ENCODE measurements at places on chromosomes 5 and 9. TPM values are rescaled to one million over a fixed set of nuclear protein-coding genes. Genes with fewer than 3 reads are reported as not detected.

FYB1 gene
- total RNA-seq: 2.7 TPM

SPATA24 gene
- total RNA-seq: 7.7 TPM

IGFBPL1 gene
- not detected for total RNA-seq

MSANTD3 gene
- 41.3 TPM for total RNA-seq

TMC1 gene
- total RNA-seq: not detected

MRRF gene
- total RNA-seq: 67.3 TPM

WDR38 gene
- total RNA-seq: not detected

CCDC180 gene
- total RNA-seq: 8.6 TPM
